Astrocyte of the cerebellum (primary cell): ENCODE measurements at places on chromosomes 2 and 18.

DNA sequence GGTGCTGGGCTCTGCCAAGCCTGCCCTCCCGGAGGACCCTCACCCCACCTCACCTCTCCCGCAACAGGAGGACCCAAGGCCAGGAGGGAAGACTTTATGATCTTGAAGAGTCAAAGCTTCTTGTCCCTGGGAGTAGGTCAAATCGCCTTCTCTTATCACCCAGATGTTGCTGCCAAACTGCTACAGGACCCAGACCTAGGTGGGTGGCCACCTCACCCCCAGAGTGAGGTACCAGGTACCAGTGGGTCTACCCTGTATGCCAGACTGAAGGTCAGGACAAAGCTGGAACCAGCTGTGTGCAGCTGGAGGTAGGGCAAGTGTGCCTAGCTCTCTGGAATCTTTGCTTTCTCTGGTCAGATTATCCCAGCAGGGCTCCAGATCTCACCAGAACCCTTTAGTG is 197.2 kb downstream of the ZFP36L2 start:
- DNase-seq, result no peak

DNA sequence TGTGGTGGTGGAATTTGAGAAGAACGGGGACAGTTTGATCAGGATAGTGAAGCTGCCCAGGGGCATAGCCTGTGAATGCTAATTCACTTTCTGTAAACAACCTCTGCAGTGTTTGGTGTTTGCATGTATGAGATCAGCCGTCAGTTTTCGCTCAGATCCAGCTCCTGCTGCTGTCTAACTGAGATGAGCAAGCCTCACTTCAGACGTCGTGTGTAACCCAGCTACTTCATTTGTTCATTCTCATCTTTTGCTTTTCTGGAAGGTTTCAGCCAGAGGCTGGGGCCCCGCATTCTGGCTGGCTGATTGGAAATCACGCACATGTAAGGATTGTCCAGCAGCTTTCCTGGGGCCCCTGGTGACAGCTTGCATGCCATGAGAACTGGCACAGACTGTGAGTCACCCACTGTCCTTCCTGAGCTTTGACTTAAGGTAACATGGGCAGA is 48.9 kb downstream of the LDLRAD4 start:
- no peak for DNase-seq

DNA sequence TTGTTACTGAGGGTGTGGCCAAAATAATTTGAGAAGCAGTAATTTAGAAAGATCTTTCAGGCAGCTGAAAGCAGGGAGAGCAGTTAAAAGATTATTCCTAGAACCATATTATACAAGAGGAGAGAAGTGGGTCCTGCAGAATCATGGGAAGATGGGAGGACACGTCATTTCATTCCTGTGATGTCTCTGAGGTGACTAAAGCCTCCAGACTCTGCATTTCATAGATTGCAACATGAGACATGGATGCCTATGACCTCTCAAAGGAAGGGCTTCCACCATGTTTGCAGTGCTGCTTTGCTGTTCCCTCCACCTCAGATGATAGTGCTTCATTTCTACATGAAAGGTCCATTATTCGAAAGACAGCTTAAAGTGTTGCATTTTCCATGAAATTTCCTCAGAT is 788.4 kb downstream of the TSN start:
- no peak for DNase-seq

DNA sequence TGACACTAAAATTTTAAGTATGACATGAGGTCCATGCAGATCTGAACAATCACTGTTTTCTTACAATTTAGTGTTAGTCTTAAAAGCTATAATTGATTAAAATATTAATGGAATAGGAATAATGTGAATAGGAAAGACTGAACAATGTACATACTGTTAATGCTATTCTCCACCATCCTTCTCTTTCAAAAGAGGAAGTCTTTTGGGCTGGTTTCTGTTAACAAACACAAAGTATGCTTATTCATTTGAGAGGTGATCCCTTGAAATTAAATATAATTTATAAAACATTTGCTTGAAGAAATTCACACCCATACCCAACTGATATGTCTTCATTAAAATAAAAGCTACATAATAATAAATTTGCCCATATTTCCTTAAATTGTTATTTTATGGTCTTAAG is 2.3 kb downstream of the STPG4 start:
- no peak for DNase-seq

DNA sequence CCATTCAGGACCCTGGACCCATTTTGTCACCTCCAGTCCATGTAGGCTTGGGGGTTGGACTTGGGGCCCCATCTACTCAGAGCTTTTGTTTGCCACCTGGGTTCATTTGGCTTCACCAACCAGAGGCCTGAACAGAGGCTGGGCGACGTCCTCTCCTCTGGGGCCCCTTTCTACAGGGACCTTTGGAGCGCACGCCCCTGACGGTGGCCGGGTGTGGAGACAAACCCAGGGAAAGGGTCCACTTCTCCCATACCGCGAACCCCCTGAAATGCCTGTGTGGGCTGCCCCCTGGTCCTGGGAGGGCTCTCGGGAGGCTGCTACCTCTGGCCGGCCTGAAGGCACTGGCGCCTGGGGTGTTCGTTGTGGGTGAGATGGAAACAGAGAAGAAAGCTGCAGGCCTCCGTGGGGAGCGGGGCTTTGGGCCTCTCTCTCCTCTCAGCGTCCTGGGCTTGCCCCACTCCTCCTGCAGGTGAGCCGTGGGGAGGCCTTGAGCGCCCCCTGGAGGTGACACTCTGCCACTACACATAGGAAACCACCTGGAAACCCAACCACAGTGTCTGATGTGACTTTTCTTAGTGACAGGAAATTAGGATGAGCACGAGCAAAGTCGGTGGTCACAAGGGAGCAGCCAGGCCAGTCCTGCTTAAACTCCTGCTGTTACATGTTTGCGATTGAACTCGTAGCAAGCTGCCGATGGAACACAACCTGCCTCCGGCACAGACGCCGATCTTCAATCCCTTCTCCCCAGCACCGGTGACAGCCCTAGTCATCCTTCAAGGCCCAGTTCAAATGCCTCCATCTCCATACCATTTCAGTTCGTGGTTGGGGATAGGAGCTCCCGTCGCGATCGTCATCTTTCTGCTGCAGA is 12.0 kb upstream of the NTSR2 start:
- no peak for DNase-seq

- no peak for DNase-seq
These were observed 20.5 kb upstream of the ITSN2 start for GRCh38 chr2:24380820-24381219.

DNA sequence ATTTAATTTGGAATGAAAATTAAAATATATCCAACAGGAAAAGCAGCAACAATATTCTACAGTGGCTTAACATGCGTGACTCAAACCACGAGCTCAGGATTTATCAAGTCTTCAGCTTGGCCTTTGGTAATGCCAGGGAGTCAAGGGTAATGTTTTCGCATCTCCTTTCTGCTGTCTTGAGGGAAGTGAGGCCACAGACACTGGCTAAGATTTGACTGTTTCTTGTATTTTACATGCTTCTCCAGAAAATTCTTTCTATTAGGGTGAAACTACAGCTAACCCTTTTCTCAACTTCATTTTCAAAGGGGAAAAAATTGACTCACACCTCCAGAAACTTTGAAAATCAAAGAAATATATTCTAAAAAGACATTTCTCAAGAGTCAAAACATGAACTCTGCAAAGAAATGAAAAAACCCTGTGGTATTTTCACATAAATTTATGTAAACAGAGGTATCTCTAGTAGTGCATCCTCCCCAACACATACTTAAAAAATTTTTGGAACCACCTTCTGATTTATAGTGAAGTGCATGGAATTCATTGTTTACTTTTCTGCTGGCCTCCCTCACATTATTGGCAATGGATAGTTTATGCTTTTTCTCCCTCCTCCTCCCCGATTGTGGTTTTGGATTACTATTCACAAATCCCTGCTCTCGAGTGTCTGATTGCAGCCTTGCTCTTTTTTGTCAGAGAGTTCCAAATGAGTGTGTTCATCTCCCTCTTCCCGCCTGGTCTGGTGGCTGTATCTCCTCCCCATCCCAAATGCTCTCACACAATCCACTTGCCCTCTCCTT is 48.7 kb downstream of the DPP4 start:
- DNase-seq, result peak; percentile 35

GRCh38 chr2:100059638-100060037 is 82.8 kb downstream of the AFF3 start:
- DNase-seq, result no peak

DNA sequence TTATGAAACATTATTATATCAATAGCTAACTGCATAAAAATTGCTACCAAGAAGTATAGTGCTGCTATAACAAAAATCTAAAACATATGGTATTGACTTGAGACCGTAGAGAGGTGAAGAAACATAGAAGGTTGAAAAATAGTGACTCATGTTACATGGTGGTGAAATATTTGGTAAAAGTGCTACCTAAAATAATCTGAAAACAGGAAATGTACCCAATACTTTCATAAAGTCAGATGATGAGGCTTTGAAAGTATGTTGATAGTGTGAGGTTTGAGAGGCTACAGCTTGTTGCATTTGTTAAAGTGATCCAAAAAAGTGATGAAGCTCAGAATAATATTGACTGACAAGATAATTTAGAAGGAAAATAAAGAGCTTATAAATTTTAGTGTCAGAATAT is 718.7 kb upstream of the SLC8A1 start:
- no peak for DNase-seq

DNA sequence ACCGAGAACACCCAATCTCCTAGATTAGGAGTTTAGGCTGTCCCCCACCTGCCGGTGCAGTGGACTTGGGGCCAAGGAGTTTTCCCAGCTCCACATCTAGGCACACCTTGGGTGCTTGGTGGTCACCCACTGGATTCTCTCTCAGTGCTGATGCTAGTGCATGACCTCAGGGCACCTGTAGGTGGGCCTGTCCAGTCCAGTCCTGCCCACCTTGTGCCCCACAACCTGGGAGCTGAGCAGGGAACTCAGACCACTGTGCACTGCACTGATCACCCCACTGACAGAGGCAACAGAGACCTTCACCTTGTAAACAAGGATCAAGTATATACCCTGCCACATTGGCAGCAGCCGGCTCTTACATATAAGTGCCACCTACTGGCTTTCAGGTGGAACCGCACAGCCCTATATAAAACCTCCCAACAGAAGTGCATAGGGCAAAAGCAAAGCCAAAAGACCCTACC is 12.7 kb upstream of the CDH19 start:
- DNase-seq, result no peak

GRCh38 chr2:240561325-240561971 is 1.3 kb downstream of the DUSP28 start:
- no peak for DNase-seq

GRCh38 chr2:164014791-164015190 is 279.0 kb upstream of the FIGN start:
- DNase-seq, result no peak

GRCh38 chr2:19261061-19261460 is 97.4 kb downstream of the OSR1 start:
- no peak for DNase-seq

- no peak for DNase-seq
These were observed 190.7 kb upstream of the SMAD7 start for GRCh38 chr18:49141491-49141890.

DNA sequence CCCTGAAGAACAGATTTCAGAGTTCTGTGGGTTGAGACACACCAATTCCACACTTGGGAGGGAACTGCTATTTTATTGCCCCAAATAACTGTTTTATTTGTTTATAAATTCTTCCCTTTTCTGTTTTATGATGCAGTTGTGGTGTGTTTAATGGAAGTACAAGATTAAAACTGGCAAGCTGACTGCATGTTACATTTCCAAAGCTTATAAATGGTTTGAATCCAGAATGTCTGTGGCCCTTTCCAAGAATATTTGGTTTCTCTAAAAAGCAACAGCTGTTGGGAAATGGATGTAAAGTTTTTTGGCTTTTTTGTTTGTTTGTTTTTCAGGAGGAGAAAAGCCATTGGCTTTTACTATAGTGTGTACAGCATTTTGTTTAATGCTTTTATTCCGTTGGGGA is 234.5 kb downstream of the MTX2 start:
- DNase-seq, result no peak

DNA sequence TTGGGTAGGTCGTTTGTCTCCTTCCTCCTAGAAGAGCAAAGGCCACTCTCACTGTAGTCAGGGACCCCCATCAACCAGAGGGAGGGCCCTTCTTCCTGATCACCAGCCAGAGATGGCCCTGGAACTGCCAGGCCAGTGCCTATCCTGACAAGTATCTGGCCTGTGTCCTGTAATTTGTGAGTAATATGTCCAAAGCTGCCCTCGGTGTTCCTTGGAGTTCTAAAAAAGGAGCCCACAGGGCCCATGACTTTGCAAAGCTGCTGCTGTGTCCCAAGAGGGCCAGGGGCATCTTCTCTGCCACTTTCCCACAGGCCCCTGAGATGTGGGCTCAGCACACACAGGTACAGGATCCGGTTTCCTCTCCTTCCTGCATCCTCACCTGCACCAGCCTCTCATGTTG is 212.4 kb downstream of the SEPTIN10 start:
- DNase-seq, result no peak

DNA sequence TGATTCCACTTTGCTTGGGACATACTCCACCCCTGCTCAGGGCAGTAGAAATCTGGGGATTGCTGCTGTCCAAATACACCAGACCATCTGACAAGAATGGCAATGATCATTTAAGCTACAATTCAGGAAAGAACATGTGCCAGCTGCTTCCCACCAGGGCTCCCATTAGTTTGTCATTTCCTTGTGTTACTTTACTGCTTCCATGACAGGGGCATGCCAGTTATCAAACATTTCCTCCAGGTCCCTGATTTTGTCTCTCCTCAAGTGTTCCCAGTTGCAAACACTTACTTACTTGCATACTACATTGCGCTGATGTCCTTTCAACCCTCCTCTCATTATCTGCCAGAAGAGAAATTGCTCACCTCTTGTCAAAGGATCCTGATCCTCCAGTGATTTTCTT is 474.5 kb upstream of the DCC start:
- no peak for DNase-seq

DNA sequence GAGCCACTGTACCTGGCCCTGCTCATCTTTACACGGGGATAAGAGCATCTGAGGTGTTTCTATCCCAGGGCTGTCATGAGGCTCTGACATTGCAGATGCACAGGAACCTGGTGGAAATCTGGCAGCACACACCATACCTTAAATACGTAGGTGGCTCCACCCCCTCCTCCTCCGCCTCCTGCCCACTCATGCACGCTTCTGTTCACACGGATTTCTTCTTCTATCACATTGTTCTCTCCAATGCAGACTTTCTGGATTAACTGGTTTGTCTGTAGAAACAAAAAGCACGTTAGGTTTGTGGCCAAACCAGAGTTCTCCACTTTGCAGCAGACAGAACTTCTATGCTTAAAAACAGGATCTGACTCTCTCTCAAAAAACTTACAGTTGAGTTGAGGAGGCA is 118.2 kb downstream of the CLIP4 start:
- no peak for DNase-seq

- no peak for DNase-seq
These were observed 144.6 kb downstream of the AKAIN1 start for GRCh38 chr18:5052491-5052890.

GRCh38 chr2:197804758-197805714 is 643 bp downstream of the PLCL1 start:
- no peak for DNase-seq
